ENCODE measurements at places on chromosomes 7 and 10.

- no peak for DNase-seq
Observed at GRCh38 chr10:72258617-72259016, 15.1 kb upstream of the DDIT4 start.

DNA sequence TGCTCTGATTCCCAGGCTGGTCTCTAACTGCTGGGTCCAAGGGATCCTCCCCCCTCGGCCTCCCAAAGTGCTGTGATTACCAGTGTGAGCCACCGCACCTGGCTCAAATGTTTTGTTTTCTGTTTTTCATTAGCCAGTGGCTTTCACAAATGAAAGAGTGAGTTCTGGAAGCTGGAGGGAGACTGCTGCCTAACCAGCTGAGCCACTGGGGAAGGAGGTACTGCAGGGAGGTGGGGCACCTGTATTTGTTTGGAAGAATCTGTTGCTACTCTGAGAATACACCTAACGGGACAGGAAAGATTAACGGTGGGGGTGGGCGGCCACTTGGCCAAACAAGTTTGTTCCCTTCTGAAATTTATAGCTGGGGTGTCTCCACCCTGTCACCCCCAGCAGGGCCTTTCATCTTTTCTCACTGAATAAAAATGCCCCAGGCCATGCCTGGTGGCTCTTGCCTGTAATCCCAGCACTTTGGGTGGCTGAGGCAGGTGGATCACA, 4.7 kb downstream of the STOX1 start:
- DNase-seq: no peak

DNA sequence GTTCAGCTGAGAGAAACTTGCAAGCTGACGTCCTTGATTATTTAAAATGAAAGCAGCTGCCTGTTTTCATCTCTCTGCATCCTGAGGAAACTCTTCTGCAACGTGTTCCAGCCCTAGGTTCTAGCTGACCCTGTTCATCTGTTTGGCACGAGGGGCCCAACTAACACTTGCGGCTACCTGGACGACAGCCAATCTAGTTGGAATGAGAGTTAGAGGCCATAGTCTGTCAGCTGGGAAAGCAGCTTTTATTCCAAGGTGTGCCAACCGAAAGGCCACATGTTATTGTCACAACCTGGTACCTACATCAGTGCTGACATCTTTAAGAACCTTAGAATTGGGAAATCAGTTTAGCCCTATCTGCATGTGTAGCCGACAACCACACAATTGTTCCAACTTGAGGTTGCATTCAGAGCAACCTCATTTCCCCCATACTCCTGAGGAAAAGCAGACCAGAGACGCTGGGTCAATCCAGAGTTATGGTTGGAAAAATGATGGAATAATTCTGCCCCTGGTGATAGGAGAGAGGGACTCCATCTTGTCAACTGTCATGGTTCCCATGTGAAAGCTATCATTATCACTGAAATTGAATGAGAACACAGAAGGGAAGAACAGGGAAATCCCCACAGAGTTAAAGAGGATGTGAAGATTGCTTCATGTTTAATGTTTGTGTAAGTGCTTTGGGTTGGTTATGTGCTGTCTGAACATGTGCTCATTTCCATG, 121.6 kb downstream of the EGFR start:
- peak; percentile 21 for DNase-seq

DNA sequence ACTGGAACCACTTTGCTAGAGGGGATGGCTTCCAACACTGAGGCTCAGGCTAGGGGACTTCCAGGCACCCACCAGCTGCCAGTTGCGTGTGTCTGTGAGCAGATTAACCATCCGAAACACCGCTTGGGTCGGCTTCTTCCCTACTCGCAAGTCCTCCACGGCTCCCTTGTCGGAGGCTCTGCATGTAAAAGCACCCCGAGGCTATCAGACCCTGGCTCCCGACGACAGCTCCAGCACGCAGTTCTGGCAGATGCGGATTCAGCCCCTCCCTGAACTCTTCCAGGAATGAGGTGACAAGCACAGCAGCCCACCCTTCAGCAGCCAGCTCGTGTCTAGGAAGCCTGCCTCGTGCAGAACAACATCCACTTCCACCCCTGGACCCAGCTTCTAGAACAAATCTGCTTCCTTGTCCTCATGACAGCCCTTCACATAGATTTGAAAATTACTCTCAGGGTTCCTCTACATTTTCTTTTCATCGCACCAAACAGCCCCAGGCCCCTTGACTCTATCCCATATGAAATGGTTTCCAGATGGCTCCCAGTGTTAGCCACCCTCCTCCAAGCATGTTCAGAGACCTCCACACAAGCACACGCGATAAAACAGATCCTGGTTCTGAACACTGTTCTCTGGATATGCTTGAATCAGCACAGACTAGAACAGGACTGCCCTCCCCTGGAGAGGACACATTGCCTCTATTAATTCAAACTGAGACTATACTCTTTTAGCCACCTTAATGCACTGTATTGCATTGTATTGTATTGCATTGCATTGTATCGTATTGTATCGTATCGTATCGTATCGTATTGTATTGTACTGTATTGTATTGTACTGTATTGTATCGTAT, 44.6 kb downstream of the SLIT1 start:
- no peak for DNase-seq

DNA sequence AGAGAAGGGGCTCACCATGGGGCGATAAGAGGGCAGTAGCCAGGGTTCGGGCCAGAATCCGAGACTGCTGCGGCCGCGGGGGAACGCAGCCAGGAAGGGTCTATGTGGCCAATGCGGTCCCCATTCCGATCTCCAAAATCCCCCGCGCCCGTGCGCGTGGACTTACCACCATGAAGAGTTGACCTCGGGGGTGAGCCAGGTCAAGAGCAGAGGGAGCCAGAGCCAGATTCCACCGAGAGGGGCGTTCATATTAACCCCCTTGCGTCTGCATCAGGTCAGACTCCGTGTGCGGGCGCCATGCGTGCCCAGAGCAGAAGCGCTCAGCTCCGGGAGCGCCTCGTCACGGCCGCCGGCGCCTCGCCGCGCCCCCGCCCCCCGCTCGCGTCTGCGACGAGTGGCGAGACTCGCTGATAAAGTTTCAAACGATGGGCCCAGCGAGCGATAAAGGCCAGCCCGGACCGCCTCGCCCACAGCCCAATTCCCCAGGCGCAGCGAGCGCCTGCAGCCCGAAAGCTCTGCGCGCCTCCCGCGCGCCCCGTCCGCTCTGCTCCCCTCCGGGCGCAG, at the start of gene WNT2:
Gene WNT2 (minus strand): TSS at position 318 of the 564 bp plus-strand sequence. CDS start 69 bp downstream, at position 249.
- DNase-seq: no peak

- DNase-seq: no peak
Observed at GRCh38 chr10:61901829-61902444, 438 bp downstream of the ARID5B start.

DNA sequence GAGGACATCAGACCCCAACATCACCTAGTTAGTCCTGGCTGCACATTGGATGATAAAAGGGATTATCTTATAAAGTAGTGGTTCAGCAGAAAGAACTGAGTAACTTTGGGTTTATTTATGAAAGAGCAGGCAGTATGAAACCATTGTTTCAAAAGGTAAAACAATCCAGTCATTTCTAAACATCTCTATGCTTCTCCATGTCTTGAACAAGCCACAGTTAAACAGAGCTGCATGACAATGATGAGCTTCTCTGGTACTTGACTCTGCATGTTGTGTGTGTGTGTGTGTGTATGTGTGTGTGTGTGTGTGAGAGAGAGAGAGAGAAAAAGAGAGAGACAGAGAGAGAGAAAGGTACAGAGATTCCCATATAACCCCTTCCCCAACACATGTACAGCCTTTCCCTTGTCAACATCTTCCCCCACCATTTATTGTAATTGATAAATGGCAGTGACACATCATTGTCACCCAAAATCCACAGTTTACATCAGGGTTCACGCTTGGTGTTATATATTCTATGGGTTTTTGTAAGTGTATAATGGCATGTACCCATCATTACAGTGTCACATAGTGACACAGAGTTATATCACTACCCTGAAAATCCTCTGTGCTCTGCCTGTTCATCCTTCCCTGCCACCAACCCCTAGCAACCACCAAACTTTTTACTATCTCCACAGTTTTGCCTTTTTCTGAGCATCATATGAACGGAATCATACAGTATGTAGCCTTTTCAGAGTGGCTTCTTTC, 32.8 kb upstream of the SLC18A3 start:
- DNase-seq: no peak

- no peak for DNase-seq
Observed at GRCh38 chr7:156019308-156019707, 207.0 kb upstream of the SHH start.

GRCh38 chr7:30379131-30379530, 94.7 kb downstream of the ZNRF2 start:
- DNase-seq: no peak

DNA sequence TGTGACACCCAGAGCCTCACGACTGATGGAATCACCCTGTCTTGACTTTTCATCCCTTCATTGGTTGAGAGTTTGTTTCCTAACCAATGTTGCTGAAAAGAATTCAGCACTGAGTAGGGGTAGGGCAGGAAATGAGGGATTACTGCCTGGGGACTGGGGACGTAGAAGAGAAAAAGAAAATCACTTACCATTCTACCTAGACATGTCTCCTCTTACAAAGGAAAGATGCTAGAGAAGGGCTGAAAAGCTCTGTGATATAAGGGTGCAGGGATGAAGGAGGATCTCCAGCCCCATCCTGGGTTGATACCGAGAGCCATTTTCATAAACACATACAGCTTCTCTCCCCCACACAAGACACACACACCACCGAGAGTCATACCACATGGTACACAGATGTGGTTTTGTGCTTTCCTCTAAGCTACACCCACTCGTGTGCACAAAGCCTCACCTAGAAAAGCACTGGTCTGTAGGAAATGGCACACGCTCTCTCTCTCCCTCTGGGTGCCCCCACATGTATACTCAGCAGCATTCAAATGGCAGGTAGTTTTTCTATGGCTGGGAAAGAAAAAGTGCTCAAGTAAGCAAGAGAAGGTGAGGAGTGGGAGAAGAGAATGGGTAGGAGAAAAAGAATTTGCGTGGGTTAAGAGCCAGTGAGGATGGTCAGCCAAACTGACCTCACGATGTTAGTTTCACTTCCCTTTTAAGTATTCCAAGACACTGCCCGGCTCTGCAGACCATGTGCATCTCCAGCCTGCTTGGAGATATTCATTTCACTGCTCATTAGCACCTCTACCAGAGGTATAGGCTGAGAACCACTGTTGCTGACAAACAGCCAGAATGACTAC, 85.8 kb downstream of the CALD1 start:
- no peak for DNase-seq

GRCh38 chr7:23410446-23411183, 59.7 kb downstream of the IGF2BP3 start:
- DNase-seq: no peak

- DNase-seq: no peak
Observed at GRCh38 chr7:154676422-154677073, 326.4 kb downstream of the PAXIP1 start.

- DNase-seq: peak; percentile 68
Observed at GRCh38 chr10:70191161-70191971, 21.1 kb upstream of the SAR1A start.

- peak; percentile 66 for DNase-seq
Observed at GRCh38 chr10:92839191-92840085, 8.9 kb upstream of the EXOC6 start.

GRCh38 chr7:133649593-133649992, 396.7 kb downstream of the EXOC4 start:
- DNase-seq: peak; percentile 31

DNA sequence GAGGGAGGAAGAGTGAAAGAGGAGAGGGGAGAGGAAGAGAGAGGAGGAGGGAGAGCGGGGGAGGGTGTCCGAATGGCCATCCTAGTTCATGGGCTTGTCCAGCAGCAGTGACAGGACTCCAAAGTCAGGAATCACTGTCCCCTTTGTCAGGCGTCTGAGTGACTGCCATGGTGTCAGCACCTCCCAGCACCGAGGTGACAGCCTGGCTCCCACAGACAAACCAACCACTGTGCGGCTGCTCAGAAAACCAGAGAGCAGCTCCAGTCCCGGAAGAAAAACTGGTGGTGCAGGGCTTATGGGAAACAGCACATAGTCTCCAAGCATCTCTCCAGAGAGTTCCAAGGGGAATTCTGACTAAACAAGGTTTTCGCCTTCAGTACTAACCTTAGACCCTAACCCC, 18.9 kb upstream of the FGFR2 start:
- no peak for DNase-seq

DNA sequence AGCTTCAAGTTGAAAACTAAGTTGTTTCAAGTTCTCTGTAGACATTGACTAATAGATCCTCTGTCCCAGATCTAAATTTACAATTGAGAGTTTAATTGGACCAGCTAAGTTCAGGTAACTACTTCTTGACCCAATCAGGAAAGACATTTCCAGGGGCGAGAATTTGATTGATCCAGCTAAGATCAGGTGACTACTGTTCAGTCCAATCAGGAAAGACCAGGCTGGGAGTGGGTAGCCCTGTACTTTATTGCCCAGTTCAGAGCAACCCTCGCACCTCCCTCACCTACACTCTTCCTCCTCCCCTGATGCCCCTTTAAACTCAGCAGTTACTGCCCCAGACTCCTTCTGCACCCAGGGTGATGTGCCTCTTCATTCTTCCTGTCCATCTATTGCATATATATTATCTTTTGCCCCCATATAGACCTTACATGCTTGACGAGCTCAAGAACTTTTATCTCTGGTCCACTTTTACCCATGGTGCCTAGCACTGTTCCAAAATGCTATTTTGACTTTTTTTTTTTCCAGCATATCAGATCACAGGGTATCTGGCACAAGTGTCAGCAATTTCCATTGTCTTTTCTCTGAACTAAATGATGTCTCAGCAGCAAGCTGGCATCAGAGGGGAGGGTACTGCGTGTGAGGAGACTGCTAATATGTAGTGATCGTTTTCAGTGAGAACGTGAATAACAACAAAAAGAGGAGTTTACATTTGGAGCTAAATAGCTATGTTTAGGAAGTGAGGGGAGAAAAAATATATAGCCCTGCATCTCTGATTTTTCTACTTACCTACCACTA, 169.4 kb downstream of the KIAA1217 start:
- DNase-seq: no peak

DNA sequence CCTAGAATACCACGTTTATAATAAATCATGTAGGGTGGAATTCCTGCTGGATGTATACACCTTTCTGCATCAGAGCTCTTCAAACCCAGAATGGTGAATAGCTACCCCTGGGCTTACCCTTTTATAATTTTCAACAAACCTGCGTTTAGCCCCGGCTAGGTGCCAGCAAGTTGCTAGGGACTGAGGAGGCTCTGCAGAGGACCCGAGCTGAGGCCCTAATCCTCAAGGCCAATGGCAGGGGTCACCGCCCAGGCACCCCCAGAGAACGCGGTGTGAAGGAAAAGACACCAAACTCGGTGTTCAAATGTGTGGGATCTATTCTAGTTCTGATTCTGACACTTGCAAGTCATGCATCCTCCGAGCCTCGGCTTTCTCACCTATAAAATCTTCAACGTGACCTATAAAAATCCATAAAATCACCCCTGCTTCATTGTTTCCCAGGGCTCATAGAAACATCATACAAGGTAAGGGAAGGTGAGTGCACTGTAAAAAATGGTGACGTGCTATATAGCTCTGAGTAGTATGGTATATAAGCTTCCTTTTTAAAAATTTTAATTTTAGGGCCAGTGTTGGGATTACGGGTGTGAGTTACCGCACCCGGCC, 2.5 kb upstream of the ANXA11 start:
- DNase-seq: no peak
